ENCODE measurements at places on chromosomes 13 and 19.

DNA sequence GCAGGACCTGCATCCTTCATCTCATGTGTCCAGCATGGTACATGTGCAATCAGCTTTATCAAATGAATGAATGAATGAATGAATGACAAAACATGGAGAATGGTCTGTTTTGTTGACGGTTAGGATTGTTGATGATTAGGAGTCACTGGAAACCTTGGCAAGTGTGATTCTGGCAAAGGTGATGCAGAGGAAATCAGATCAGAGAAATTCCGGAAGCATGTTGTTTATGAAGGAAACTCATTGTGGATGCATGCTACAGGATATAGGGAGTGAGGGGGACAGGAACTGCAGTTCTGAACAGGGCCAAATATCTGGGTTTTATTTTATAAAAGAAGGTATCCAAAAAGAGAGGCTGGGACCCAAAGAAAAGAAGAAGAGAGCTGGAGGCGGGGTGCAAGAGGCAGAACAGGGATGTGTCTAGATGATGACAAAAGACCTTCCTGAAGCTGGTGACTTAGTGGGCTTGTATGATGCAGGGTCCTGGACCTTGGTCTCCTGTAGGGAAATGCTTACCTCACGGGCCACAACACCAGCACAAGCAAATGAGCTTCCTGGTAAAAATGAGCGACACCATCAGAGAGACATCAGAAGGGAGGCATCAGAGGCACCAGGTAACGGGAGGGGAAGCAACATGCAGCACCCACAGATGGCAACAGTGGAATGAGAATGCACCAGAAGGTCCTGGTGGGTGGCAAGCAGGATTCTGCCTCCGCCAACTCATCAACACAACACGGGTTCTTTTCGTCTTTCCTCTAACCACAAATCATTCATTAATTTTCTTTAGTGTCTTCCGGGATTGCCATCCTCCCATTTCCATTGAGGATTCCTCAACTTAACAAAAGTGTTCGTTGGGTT is 159.6 kb downstream of the FOXO1 start:
- DNase-seq, result no peak

DNA sequence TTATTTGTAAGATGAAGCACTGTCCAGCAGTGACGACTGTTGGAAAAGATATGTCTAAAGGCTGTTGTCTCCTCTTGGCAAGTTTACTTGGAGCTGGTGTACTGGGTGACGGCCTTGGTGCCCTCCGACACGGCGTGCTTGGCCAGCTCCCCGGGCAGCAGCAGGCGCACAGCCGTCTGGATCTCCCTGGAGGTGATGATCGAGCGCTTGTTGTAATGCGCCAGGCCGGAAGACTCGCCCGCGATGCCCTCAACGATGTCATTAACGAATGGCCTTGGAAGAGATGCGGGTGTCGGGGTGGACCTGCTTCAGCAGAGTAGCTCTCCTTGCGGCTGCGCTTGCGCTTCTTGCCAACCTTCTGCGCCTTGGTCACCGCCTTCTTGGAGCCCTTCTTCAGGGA is 24.6 kb upstream of the ZDHHC20 start:
- no peak for DNase-seq

DNA sequence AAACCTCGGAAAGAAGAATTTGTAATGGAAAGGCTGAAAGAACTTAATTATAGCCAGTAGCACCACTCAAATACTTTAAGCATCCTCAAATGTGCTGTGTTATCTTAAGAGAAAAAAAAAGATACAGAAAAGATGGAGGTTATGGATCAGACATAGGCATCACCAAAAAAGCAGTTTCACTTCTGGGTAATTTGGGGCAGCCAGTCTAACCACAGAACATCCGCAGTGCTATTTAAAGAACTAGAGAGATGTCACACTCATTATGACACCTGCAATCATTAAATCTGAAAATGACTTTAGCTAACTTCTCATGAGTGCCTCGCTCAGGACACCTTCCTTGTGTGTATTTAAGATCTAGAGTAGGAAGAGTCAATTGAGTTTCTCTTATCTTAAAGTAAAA is 211.8 kb downstream of the RBM26 start:
- no peak for DNase-seq

- no peak for DNase-seq
These were observed 3.2 kb upstream of the MAP2K7 start for GRCh38 chr19:7900401-7900870.

DNA sequence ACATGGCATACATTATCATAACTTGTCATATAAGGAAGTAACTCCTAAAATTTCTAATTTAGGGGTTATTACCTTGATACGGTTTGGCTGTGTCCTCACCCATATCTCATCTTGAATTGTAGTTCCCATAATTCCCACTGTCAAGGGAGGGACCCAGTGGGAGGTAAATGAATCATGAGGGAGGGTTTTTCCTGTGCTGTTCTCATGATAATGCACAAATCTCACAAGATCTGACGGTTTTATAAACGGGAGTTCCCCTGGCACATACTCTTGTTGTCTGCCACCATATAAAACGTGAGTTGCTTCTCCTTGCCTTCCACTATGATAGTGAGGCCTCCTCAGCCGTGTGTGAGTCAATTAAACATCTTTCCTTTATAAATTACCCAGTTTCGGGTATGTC is 76.0 kb downstream of the ZDHHC20 start:
- no peak for DNase-seq

- DNase-seq, result peak; percentile 99
These were observed 2.0 kb downstream of the PLAUR start for GRCh38 chr19:43667876-43668405.

DNA sequence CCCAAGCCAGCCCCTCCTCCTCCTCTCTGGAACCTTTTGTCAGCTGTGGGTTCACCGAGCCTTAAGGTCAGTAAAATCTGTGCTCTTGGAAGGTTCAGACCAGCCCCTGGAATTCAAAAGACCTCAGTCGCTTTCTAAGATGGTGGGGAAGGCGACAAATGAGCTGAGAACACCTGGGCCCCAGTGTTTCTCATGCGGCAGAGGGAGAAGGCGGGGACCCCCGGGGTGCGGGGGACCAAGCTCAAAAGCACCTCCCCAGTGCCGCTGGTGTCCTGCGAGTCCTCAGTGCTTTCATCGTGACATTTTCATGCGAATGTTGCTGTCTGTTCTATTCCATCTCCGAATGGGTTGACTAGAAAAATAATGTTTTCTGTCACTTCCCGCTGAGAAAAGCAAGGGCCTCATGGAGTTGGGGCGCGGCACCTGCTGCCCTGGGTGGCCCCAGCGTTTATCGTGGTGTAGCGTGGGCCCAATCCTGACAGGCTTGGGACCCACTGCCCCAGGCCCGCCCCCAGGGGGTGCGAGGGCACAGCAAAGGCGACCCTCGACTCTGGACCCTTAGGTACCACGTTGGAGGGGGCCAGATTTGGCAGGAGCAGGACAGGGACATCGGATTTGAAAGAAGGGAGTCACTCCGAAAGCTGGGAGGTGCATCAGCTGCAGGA is 751 bp upstream of the NTN5 start:
- no peak for DNase-seq

GRCh38 chr13:52359534-52359933 is 46.4 kb downstream of the THSD1 start:
- no peak for DNase-seq

DNA sequence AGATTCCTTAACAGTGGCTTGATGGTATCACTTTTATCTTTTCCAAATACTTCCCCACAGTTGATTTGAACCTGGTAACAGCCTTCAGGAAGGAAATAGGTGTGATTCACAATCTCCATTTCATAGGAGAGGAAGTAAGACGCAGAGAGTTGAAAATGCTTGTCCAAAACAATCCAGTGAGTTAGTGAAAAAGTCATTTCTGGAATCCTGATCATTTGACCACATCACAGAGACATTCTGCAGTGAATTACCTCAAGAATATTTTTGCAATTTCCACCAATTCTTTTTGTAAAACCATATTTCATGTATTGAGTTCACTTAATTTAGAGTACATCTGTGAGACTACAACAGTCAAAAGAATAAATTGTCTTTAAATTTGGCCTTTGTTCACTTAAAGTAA is 292.8 kb downstream of the DCLK1 start:
- no peak for DNase-seq

DNA sequence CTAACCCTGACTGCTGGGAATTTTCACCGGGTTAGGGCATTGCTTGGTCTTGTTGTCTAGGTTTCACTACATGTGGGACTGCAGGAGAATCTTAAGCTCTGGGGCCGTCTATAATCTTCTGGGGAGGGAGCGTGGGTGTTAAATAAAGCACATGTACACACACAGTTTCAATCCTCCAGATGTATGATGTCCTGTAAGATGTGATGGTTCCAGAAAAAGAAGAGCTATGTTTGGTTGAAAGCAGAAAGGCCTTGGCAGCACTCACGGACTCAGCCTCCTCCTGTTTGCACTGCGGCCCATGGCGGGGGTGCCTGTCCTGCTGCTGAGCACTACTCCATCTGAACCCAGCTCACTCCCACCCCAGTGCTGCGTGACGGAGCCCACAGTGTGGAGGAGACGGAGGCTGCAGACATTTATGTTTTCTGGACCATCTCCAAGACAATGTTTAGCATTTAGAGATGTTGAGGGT is 343.5 kb downstream of the TEX29 start:
- no peak for DNase-seq

DNA sequence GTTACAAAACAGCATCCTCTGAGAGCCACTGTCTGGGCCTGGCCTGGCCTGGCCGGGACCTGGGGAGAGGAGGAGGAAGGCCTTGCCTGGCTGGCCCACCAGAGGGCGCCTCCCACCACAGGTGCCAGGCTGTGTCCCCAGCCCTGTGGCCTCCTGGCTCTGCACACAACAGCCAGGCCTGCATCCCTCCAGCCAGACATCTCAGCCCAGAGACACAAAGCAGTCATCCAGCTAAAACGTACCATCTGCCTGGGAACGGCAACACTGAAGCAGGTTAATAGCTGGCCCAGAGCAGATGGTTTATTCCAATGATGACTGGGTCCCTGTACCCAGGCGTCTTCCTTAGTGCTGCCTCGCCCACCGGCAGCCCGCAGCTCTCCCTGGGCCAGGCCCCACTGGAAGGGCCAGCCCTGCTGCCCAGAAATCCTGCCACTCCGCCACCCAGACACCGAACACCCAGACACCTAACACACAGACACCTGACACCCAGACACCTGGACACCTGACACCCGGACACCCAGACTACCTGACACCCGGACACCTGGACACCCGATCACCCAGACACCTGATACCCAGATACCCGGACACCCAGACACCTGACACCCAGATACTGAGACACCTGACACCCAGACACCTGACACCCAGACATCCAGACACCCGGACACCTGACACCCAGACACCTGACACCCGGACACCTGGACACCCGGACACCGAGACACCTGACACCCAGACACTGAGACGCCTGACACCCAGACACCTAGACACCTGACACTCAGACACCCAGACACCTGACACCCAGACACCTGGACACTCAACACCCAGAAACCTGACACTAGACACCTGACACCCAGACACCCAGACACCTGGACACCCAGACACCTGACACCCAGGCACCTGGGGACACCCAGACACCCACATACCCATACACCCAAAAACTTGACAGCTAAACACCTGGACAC is 20.1 kb downstream of the C19orf12 start:
- peak; percentile 57 for DNase-seq

GRCh38 chr19:48716562-48717291 is 2.8 kb downstream of the MAMSTR start:
- DNase-seq, result peak; percentile 28

DNA sequence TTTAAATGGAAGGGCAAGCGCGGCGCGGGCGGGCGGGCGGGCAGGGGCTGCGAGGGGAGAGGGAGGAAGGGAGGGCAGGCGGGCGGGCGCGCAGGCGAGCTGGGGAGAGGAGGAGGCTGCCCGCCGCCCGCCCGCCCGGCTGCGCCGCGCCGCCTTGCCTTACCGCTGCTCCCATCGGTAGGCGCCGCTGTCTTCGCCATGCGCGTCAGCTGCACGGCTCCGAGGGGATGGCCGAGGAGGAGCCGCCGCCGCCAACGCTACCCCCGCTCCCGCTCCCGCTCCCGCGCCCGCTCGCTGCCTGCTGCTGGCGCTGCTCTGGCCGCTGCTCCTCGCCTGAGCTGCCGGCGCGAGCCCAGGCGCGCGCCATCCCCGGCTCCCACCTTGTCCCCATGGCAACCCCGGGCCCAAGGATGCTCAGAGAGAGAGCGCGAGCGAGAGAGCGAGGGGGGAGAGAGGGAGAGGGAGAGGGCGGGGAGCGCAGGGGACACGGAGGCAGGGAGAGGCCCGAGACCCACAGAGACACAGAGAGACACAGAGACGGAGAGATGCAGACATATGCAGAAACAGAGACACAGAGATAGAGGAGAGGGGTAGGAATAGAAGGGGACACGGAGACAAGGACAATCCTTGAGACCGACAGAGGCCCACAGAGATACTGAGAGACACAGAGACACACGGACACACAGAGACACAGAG is 40.3 kb downstream of the DEDD2 start:
- DNase-seq, result peak; percentile 87

- no peak for DNase-seq
These were observed 812.6 kb downstream of the DACH1 start for GRCh38 chr13:71054358-71054757.

GRCh38 chr13:48163061-48163460 is 68.2 kb upstream of the MED4 start:
- DNase-seq, result no peak

DNA sequence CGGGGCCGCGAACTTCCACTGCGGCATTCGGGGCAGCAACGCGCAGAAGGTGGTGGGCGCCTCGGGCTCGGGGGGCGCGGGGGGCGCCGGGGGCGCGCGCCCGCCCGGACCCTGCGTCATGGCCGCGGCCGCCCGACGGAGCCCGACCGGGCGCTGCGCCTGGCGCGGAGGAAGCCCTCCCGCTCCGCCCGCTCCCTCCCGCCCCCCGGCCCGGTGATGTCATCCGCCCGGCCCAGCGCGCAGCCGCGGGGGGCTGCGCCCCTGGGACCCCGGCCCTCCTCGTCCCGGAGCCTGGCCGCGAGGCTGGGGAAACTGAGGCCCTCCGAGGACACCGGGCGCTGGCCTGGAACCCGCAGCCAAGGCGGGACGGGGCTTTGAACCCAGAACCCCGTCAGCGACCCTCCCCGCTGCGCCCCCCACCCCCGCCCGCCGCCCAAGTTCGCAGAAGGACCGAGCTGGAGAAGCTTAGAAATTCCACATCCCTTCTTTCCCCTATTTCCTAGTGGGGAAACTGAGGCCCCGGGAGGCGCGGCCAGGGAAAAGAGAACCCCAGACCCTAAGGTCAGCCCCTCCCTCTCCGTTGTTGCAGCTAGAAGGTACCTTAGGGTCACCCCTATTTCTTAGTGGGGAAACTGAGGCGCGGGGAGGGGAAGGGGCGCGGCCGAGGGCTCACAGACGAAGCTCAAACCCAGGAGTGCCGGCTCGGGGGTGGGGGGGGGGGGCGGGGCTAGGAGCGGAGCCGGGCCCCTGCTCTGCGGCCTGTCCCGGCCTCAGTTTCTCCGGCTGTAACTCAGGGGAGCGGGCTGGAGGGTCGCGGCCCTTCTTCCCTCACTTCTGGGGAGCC is at the start of gene SHC2:
Gene SHC2, minus strand, starts transcription at position 157 of the 844 bp plus-strand sequence. Its CDS starts 37 bp downstream, at position 120.
- peak; percentile 47 for DNase-seq

GRCh38 chr19:6232601-6233055 is 47.1 kb downstream of the MLLT1 start:
- DNase-seq, result no peak

All from NCI-H2171 (cell line).